Right cardiac atrium (tissue), 5 donors: ENCODE measurements at places on chromosomes 16 and 17. TPM values are rescaled to one million over a fixed set of nuclear protein-coding genes. Genes with fewer than 3 reads are reported as not detected.

- no peak for DNase-seq
Observed at GRCh38 chr16:26981266-26981938, 85.3 kb upstream of the C16orf82 start.

GRCh38 chr16:54434859-54435258 lies 148.3 kb upstream of the IRX3 start:
- no peak for DNase-seq

DNA sequence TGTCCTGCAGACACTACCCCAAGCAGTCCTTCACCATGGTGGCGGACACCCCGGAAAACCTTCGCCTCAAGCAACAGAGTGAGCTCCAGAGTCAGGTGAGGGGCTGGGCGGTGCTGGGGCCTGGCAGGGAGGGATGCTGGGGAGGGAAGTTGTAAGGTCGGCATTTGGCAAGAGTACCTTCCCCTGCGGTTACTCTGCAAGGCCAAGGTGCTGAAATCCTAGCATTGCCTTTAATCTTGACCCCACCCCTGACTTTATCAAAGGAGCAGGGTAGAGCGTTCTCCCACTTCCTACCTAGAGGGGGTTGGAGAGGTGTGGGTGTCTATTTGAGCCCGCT lies 20.5 kb downstream of the LASP1 start:
- peak; percentile 31 for DNase-seq

- peak; percentile 88 for DNase-seq
Observed at GRCh38 chr16:66608241-66609138, 4.0 kb downstream of the CMTM3 start.

- DNase-seq = no peak
Observed at GRCh38 chr17:47705536-47706530, 11.9 kb downstream of the TBKBP1 start.

GRCh38 chr16:51045794-51046193 lies 105.3 kb downstream of the SALL1 start:
- no peak for DNase-seq

DNA sequence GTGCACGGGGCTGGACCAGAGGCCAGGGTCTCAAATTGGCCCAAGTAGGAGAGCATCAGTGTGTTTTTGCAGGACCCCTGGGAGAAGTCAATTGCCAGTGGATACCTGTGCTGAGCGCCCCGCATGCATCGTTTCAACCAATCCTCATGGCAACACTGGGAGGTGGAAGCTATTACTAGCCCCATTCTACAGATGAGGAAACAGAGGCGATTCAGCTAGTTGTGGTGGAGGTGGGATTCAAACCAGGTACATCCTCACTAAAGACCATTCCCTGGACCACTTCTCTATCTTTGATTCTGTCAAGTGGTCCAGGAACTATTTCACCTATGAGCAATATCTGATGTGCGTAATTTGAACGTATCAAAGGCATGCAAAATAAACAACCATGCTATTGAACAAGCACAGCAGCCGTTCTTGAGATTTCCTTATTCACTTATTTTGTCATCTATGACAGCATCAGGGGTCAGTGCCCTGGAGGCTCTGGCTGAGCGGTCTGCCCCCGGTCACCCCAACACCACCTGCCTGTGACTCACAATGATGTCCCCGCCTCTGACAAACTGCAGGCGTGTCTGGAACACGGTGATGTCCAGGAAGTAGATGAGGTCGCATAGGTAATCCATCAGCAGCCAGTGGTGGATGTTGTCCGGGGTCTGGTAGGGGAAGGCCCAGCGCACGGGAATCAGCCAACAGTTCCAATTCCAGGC lies 54.0 kb downstream of the CNGB1 start:
- DNase-seq = no peak

GRCh38 chr17:79760197-79760906 lies 17.6 kb upstream of the CBX2 start:
- no peak for DNase-seq

- no peak for DNase-seq
Observed at GRCh38 chr16:5326395-5326794, 228.8 kb upstream of the EEF2KMT start.

- no peak for DNase-seq
Observed at GRCh38 chr16:64238571-64238970, 883.3 kb downstream of the CDH11 start.

GRCh38 chr17:52383493-52384100 lies 225.1 kb upstream of the CA10 start:
- no peak for DNase-seq

Gene BCL6B
- polyA plus RNA-seq = 6.9 TPM

Gene HASPIN
- 0.11 TPM for polyA plus RNA-seq

Gene FBXW10B
- 0.70 TPM for polyA plus RNA-seq

Gene TBC1D24
- 5.7 TPM for polyA plus RNA-seq

Gene DRC7
- polyA plus RNA-seq = not detected
